ENCODE measurements at places on chromosomes 7 and 10.

DNA sequence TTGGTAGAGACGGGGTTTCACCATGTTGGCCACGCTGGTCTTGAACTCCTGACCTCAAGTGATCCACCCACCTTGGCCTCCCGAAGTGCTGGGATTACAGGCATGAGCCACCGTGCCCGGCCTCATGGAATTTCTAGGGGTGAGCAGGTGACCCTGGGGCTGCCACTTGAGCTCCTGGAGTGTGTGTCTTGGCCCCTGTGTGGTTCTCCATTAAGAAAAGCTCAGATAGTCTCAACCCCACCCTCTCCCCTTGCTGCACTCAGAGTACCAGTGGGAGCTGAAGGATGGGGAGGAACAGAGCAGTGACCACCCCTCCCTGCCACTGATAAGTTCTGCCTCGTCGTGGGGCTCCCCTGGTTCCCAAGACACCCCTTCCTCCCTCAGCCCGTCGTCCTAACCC lies 45.3 kb downstream of the RCC1L start:
- no peak for DNase-seq

DNA sequence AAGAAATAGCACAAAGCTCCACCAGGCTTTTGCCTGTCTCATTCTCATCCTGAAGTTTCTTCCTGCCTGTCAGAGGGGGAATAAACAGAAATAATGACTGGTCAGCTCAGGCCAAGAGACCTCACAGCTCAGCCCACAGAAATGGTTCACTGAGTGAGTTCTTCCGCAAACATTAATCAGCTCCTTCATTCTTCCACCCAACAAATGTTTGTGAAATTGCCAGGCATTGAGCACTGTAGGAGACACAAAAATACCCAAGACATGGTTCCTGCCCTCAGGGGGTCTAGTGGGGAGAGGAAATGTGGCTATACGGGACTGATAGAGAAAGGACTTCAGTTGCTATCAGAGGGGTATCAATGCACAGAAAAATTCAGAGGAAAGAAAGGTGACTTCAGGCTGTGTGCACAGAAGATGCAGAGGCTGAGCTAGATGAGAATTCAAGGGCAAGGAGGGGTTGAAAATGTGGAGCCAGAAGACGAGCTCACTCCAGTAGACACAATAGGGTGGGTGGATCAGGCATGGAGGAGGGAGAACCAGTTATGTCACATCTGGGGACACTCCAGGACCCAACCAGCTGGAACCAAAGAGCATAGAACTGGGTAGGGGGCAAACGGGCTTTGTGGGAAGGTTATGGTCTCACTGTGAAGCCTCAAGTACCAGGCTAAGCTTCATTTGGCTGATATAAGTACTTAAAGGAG lies 20.9 kb downstream of the MYOF start:
- DNase-seq, result no peak

DNA sequence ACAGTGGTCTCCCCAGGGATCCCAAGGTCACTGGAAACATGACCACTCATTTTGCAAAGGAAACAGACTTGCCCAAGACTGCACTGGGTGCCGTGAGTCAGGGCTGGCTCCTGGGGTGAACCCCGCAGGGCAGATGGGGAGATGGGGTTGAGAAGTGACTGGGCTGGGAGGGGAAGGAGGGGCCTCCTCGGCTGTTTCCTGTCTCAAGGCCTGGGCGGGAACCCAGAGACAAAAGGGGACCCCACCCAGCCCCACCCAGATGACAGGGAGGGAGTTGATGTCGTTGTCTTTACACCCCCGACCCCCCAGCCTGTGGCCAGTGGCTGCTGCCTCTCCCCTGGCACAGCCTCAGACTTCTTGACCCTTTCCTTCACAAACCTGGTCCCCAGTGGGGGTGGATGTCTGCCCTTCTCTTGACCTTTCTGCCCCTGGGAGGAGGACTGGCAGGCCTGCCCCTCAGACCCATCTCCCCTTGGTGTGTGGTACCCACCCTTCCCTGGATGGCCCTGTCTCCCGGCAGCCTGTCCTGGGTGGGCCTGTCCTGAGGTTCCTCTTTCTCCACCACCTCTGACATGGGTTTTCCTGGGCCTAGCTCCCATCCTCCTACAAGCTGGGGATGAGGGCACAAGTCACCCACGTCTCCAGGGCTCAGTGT lies 1.4 kb downstream of the MYO1G start:
- peak; percentile 81 for DNase-seq

DNA sequence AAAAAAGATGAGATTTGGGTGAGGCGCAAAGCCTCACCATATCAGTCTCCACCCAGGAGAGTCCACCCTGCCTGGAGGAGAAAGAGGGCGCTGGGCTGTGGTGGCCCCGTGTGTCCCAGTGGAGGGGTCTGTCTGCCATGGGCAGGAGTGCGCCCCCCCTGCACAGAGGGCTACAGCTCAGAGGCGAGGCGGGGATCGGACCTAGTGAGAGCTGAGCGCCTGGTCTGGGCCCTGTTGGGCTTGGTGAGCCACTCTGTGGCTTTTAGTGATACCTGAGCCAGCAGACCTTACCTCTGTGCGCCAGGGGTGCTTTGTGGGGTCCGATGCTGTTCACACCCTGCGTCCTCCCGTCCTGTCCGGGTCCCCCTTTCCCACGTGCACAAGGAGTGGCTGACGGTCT lies 25.9 kb upstream of the GNA12 start:
- DNase-seq, result no peak

GRCh38 chr10:68899186-68899745 lies 1.8 kb upstream of the DDX50 start:
- no peak for DNase-seq

DNA sequence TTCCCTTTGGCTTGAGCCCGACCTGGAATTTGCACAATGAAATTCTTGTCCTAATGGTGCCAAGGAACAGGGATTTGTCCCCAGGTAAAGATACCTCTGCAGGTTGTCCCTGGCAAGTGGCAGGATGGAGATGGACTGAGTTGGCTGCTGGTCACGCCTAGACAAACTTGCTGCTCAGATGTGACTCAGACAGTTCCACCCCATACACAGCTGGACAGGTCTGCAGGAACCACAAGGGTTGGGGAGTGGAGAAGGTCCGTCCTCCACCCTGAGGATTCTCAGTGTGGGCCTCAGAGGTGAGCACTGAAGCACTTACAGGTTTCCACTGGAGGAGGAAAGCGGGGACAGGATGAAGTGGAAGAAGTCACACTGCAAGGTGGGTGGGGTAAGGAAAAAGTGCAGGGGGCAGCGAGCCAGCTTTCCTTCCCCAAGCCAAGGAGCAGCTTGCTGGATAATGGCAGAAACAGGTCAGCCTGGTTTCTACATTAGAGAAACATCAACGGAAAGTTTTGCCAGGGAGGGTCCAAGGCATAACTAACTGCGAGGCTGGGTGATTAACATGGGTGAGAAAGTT lies 20.5 kb downstream of the ITPRIP start:
- DNase-seq, result no peak

- peak; percentile 34 for DNase-seq
These were observed 677 bp downstream of the TSPAN14 start for GRCh38 chr10:80454513-80455460.
